ENCODE measurements at places on chromosomes 3 and 15. TPM values are rescaled to one million over a fixed set of nuclear protein-coding genes. Genes with fewer than 3 reads are reported as not detected.

Gene RHO
- not detected for total RNA-seq

Gene SMAD6
- total RNA-seq: 8.0 TPM

Gene INKA1
- total RNA-seq: 5.0 TPM

Gene MSL2
- total RNA-seq: 18.7 TPM

Data from sigmoid colon (tissue), 7 donors.